BJ (cell line): ENCODE measurements at places on chromosomes 3 and 15.

DNA sequence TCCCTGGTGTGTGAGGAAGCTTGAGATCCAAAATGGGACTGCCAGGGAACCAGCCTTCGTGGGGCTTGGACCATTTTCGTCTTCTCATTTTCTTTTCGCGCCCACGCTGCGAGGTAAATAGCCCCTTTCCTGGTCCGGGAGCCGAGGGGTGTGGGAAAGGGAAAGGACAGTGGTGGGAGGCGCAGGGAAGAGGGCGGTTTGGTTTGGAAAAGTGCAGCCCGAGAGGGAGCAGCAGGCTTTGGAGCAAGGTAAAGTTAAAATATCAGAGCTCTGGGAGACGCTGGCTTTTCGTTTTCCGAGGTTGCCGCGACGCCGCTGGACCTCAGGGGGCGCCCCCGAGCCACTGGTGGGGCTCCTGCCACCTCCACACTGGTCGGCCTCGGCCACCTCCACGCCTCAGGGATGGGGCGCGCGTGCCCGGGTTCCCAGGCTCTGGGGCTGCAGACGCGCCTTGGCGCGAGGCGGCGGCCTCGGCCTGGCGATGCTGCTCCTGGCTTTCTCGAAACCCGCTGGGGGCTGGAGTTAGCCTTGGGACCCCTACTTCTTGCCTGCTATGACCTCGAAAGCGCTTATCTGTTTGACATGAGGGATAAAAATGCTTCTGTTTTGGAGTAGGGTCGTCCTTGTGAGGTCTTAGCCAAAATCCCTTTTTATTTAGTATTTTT, 3.2 kb downstream of the PTPRG start:
- no peak for DNase-seq

DNA sequence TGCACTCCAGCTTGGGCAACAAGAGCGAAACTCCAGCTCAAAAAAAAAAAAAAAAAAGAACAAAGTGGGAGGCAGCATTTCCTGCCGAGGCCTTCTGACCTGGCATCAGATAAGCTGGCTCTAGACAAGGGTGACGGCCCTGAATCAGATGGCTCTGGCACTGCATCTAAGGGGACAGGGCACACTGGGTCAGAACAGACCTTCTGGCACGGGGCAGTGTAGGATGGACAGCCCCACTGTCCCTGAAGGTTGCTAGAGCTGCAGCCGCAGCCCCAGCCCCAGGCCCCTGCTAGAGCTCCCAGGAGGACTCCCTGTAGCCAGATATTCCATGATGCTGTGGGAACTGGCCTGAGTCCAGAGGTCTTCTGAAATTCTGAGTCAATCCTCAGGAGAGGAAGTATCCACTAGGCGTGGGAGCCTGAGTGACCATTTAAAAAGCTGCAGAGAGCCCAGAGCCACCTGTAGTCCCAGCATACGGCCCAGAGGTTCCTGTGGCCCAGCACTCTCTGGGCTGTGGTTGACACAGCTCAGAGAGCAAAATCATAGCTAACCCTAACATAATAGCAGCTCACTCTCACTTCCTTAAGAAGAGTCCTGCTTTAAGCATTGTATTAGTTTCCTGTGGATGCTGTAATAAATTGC, 69.2 kb upstream of the MFGE8 start:
- no peak for DNase-seq

GRCh38 chr3:14405360-14406238, 3.2 kb downstream of the SLC6A6 start:
- DNase-seq: no peak

GRCh38 chr3:141380987-141381386, 12.7 kb downstream of the ZBTB38 start:
- no peak for DNase-seq

GRCh38 chr15:35040339-35041255, 44.5 kb downstream of the NANOGP8 start:
- no peak for DNase-seq

DNA sequence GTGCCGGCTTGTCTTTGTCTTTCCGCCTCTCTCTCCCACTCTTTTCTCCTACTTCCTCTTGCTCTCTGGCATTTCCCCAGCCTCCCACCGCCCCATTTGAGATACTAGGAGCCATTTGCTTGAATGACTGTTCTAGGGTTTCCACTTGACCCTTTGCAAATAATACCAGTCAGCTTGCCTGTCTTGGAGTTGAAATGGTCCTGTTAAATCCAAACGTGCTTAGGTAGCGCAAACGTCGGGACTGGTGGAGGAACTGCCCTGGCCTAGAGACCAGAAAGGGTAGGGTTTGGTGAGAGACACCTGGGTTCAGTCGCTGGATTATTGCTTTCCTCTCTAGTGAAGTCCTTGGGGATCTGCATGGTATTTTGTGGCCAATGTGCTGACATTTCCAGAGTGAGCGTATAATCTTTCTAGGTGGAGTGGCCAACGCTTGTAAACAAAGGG, 10.6 kb downstream of the ZIC1 start:
- no peak for DNase-seq

DNA sequence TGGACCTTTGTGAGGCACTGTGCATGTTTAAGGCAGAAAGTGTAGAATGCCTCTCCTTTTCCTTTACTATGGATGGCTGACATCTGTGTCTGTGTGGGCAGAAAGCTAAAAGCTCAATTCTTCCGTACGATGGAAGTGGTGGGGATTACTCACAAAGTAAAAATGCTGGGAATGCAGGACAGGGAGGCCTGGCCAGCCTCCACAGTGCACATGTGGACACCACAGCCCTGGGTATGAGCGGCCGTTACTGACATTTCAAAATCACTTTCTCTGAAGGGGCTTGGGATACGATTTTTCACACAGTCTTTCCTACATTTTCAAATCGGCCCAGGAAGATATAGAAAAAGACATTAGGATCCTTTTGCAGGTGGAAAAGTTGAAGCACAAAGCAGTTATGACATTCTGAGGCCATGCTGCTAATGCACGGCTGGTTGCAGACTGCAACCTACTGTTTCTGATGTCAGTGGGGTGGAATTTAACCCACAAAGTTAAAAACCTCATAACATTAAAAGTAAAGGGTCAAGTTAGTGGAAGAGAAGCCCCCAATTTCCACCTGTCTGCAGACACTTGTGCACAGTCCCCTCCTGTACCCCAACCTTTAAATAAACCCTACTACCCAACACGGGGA, 27.9 kb downstream of the EHD4 start:
- DNase-seq: peak; percentile 87

DNA sequence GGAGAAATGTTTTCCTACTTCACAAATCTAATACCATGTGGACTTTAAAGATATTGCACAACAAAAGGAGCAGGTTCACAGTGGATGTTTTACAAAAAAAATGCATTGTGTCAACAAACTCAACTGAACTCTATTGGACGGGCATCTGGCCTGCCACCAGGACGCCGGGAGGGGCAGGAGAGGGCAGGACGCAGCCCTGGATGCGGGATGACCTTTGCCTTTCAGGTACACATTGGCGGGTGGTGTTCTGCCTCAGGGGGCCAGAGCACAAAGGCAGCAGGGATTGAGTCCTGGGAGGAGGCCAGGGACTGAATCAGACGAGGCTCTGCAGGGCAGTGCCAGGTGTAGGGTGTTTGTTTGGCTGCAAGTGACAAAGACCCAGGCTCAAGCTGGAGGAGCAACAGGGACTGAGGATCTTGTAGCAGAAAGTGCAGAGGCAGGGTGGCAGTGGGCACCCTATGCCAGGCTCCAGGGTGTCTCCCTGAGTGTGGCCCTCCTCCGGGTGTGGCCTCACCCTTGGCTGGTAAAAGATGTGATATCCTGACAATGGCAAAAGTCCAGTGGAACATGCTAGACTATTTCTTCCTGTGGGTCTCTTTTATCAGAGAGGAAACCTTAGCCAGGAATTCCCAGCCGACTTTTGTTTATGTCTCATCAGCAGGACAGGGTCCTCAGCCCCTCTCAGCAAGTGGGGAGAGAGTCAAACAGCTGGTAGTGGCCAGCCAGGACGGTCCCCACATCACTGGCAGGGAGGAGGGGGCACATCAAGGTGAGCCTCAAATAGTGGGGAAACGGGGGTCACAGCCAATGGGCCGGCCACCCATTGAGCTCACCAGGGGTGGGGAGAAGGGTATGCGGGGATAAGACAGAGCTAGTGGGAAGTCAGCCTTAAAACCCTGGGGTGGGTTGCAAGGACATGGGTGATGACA, 29.7 kb upstream of the KLF13 start:
- DNase-seq: no peak

GRCh38 chr3:119538772-119539171, 20.6 kb downstream of the CD80 start:
- DNase-seq: no peak

DNA sequence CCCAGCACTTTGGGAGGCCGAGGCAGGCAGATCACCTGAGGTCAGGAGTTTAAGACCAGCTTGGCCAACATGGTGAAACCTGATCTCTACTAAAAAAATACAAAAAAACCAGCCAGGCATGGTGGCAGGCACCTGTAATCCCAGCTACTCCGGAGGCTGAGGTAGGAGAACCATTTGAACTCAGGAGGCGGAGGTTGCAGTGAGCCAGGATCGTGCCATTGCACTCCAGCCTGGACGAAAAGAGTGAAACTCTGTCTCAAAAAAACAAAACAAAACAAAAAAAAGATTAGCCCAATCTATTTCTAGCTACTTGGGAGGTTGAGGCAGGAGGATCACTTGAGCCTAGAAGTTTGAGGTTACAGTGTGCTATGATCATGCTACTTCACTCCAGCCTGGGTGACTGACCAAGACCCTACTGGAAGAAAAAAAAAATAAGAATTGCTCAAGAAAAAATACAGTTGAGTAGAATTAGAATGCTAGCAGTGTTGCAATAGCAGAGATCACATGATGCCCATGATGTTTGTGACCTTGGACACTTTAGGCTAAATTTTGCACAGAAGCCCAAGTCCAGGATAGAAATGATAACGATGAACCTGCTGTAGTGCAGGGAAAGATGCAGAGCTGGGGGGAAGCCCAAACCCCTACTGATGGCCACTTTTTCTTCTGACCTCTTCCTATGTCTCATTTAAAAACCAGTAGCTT, 162.2 kb downstream of the LPP start:
- no peak for DNase-seq

DNA sequence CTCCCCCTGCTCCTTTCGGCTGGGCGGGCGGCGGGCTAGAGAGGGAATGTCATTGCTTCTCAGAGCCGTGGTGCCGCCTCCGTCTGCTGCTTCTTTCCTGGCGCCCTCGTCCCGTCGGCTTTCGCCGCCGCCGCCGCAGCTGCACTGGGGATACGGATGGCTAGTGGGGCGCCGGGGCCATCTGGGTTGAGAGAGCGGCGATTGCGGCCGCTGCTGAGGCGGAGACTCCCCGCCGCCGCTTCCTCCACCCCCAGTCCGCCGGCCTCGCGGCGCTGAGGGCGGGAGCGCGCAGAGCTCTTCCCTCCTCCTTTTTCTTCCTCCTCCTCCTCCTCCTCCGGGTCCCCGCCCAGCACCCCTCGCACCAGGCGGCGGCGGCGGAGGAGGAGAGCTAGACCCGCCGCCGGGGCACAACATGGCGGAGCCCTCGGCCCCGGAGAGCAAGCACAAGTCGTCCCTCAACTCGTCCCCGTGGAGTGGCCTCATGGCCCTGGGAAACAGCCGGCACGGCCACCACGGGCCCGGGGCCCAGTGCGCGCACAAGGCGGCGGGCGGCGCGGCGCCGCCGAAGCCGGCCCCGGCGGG, at the start of gene STT3B:
STT3B (plus strand) TSS at position 339 of the 582 bp plus-strand sequence; CDS start at position 413, 74 bp downstream.
- DNase-seq: no peak

- DNase-seq: no peak
These were observed 84.3 kb downstream of the RPLP1 start for GRCh38 chr15:69536726-69537512.

DNA sequence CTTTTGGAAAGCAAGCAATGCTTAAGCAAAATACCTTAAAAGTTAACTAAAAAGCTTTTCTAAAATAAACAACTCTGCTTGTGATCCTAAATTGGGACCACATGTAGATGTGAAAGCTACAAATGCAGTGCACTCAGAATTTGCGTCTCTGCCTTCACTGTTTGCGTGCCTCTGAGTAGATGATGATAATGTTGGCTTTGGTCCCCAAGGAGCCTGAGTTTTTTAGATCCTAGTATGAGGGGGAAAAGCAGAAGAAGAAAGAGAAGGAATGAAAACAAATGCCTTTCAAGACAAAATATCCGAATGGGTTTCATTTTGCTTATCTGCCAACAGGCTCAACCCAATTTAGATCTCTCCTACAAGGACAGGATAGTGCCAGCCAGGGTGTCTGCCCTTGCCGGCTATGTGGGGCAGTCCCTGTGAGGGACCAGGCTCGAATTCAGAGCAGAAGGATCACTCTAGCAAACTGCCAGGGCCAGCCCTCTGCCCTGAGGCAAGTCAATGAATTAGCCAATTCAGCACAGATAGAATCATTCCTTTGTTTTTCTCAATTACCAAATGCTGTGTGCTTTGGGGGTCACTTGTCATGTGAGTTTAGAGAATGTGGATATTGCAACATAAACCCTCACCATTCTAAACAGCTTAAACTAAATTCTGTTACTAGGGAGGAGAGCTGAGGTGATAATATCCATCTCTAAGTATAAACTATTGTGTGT, 28.5 kb downstream of the SCG5 start:
- peak; percentile 87 for DNase-seq

- no peak for DNase-seq
These were observed 115.4 kb downstream of the MYLK start for GRCh38 chr3:123768480-123769355.

DNA sequence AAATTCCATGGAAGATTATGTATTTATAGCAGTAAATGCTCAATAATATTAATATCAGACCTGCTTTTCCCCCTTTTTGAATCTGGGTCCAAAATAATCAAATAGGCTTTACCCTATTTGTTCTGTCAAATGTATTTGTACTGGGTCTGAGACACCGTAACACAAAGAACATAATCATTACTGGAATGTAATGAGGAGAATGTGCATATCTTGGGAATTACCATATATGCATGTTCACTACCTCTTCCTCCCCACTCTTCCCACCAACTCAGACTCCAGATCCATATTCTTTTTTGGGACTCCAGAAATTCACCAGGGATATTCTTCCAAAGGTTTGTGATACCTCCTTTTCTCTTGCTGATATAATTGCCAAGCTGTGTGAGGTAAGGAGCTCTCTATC, 237.1 kb downstream of the KCNMB2 start:
- DNase-seq: no peak

- DNase-seq: no peak
These were observed 52.2 kb downstream of the MOBP start for GRCh38 chr3:39519554-39520288.

GRCh38 chr15:53447053-53447574, 312.3 kb downstream of the WDR72 start:
- DNase-seq: no peak

DNA sequence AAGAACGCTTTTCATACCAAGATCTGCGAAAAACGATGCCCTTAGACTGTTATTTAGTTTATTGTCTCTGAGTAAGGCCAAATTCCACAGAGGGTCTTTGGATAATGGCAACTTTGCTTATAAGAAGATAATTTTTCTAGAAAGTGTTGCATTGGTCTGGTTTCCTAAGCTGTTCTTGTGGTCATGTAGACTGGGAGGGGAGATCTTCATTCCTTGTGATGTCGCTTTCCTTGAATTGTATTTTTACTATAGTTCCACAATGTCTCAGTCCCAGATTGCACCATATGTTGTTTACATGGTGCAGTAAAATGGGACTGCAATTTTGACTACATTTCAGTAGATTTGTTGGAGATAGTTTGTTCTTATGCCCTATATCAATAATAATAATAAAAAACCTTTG, 28.8 kb upstream of the ST3GAL6 start:
- no peak for DNase-seq
